MM.1S (cell line): ENCODE measurements at places on chromosomes 2 and 18.
A peak's percentile ranks its signal among the peaks of the same experiment; 100 is the strongest.

- DNase-seq = no peak
Measured at GRCh38 chr2:140122001-140122400, 1341.8 kb upstream of the NXPH2 start.

DNA sequence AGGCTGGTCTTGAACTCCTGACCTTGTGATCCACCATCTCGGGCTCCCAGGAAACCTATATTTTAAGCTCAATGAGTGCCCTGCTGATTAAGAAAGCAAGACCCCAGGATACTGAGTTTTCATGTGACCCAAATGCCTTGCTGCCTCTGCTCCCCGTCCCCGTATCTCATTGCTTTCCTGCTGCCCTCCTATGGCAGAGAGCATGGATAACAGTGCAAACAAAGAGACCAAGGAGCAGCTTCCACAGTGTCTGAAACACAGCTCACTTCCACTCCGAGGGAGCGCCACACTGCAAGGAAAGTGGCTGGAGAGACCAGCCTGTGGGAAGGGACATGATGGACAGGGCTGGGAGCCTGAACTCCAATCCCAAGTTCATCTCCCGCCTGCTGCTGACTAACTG is 246.8 kb downstream of the TMEM182 start:
- no peak for DNase-seq

- DNase-seq = no peak
Measured at GRCh38 chr2:23385351-23385747, 370 bp downstream of the KLHL29 start.

- no peak for DNase-seq
Measured at GRCh38 chr2:234116010-234116409, 65.5 kb downstream of the SPP2 start.

DNA sequence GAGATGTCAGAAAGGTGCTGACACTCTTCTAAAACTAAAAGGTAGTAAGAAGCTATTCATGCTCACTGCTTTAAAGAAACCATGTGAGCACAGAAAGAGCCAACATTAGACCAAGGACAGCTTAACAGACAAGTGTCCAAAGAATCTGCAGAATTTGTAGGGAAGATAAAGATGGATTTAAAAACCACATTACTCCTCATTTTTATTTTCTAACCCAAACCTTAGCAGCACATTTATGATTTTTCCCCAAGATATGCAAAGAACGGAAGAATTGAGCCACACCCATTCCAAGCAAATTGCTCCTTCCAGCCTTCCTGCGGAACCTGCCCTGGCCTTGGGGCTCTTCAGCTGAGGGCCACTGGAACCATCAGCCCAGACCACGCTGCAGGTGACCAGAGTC is 26.9 kb downstream of the MBP start:
- no peak for DNase-seq

DNA sequence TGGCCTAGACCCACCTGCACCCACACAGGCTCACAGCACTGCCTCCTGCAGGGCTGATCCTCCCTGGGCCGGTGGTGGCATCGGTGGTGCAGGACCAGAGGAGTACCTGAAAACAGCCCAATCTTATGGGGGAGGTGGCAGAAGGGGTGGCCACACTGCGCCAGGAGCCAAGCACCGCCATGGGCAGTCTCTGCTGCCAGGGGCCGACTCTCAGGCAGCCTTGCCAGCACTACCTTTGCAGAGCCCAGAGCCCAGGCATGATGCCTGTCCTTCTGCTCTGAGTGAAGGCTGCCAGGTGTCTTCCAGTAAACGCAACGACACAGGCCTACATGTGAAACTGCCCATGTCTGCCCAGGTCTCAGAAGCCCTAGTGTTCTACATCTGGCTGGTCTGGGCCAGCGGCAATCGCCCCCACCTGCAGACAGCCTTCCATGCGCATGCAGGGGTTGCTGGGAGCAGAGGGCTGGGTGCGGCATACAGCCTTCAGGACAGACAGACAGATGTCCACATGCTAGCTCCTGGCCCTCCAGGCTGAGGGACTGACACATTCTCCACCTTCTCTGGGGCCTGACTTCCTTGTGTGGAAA is 6.8 kb downstream of the HS6ST1 start:
- DNase-seq = no peak

- DNase-seq = peak; percentile 37
Measured at GRCh38 chr2:8525582-8526402, 156.1 kb upstream of the ID2 start.

DNA sequence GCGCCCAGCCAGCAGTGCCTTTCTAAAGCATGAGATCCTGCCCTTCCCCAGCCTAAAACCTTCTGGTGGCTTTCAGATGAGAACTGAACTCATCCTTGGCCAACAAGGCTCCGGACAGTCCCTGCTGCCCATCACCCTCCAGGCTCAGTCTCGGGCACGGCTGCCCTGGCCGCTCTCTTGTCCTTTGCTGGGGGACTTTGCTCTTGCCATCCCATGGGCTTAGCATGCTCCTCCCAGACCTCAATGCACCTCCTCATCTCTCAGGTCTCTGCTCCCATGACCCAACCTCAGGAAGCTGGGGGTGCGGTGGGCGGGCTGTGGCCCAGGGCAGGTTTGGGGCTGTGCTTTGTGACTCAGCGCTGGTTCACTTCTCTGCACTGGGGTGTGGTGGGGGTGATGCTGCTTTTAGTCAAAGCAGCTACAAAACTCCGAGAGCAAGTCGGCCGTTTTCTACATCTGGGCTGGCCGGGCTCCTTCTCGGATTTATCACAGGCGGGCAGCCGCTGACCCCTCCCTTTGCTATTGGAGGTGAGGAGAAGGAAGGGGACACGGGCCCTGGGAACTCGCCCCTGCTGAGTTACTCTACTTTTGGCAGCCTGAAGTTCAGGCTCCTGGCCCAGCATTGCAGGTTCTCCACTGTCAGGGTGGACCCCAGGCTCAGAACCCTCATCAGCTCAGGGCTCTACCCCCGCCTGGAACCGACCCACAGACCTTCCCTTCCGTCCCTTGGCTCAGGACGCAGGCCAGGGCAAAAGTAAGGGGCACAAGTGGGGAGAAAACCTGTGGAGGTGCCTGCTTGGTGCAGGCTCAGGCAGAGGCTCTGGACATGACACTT is 90.6 kb upstream of the TAF1B start:
- DNase-seq = no peak

GRCh38 chr18:75500545-75500944 is 73.0 kb upstream of the SMIM21 start:
- no peak for DNase-seq
